ENCODE measurements at places on chromosomes 5 and 9. TPM values are rescaled to one million over a fixed set of nuclear protein-coding genes. Genes with fewer than 3 reads are reported as not detected.

- DNase-seq = no peak
Measured at GRCh38 chr9:137694236-137694959, 75.6 kb downstream of the EHMT1 start.

OTP gene
- total RNA-seq = not detected

NR4A3 gene
- total RNA-seq = 38.6 TPM

DNA sequence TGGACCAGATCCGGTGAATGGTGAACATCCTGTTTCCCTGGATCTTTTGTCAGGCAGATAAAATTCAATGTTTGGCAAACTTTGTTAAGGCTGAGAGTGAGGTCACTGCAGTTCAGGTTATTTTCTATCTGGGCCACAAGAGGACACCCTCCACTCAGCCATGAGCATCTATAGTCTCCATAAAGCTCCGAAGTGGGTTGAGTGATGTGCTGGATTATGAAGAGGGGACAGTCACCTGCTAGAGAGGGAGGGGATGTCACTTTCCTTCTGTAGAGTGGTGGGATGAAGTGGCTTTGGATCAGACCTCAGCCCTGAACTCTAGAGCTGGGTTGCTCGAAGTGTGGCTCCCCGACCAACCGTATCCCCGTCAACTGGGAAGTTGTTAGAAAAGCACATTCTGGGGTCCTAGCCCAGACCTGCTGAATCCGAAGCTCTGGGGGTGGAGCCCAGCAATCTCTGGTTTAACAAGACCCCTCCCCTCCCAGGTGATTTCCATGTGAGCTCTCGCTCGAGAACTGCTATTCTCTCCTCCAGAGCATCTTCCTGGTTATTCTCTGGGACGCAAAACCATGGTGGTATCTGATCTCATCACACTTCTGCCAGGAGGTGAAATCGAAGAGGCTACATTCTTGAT, 31.8 kb upstream of the FGF1 start:
- DNase-seq = no peak

KIF20A gene
- total RNA-seq = 0.13 TPM

DNA sequence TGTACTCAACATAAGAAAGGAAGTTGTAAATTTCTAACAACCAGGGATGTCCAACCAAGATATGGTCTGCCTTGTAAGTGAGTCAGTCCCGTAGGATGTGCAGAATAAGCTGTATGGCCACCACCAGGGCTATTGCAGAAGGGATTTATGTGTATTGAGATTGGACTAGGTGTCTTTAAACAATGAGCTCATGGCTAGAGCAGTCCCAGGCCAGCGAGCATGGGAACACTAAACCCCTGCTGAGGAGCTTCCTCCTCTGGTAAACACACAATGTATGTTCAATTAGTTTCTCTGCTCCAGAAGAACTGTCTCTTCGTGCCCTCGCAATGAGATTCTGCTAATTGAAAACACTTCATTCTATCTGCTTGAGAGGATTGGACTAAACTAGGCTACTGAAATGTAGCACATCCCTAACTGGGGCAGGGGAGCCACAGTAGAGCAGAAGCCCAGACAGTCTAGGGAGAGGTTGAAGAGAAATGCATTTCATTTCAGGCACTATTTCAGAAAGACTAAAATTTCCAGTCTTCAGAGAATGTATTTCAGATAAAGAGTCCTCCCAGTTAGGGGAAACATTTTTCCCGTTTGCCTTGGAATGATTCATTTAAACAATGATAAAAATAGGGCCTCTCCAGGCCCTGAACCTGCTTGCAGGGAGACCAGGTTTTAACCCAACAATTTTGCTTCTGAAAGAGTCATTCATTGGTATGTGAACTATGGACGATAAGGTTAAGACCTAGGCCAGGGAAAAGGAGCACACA, 154.7 kb downstream of the FAM114A2 start:
- no peak for DNase-seq

DNA sequence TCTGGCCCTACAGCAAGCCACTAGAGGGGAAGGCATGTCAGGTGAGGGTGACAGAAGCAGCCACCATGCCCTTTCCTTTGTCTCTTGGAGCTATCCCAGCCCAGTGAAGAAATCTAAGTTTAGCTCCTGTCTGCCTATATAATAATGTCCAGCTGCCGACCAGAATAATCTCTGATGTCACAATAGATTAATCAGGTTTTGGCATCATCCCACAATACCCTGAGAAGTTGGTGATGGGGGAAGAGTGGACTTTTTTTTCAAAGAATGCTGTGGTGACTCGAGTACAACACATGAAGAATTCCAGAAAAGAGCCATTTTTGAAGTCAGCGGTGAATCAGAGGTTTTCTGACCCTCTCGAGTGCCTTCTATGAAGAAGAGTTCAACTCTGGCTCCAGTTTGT, 1.7 kb upstream of the TSLP start:
- DNase-seq = no peak

GRCh38 chr5:62794456-62794855, 215.8 kb downstream of the LRRC70 start:
- DNase-seq = no peak

GRCh38 chr9:135358552-135358940, 121.0 kb upstream of the PPP1R26 start:
- no peak for DNase-seq

DIPK1B gene
- total RNA-seq = 23.2 TPM

GRCh38 chr5:147751156-147751830, 31.2 kb downstream of the JAKMIP2 start:
- DNase-seq = no peak

Data from left cardiac atrium (tissue), 4 donors.